NCI-H2171 treated with DMSO at 0.1 percent for 48 hours (cell line): ENCODE measurements at places on chromosomes 5 and 9.

DNA sequence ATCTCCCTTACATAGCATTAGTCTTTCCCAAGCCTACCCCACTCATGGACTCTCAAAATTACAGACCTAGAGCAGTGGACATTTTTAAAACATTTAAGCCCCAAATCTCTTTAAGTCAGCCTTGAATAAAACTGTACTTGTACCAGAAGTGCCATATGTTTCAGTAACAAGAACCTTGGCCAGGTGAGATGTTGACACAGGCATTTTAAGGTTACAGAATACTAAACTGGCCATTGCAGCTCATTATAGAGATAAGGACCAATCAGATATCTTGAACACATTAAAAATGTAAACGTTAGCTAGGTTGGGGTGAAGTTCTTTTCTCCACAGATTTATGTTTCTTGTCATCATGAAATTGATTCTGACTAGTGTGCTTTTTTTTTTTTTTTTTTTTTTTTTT lies 103.8 kb upstream of the MIER3 start:
- DNase-seq = no peak

- no peak for DNase-seq
These were observed 208.5 kb downstream of the ROR2 start for GRCh38 chr9:91741522-91741921.

DNA sequence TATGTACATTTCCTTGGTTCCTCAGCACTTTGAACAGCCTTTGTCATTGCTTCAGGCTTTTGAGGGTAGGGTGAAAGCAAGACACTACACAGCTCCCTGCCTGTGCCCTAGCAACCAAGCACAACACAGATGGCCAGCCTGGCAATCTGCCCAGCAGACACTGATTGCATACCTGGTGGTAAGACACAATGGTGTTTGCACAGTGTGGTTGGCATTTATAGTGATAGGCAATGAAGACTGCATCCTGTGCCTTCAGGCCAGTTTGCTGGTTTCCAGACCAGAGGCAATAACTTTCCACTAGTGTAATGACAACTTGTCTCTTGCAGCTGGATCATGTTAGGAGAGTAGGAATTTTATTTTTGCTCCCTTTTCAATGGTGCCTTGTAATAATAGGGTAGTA lies 144.5 kb upstream of the TNC start:
- DNase-seq = peak; percentile 96

DNA sequence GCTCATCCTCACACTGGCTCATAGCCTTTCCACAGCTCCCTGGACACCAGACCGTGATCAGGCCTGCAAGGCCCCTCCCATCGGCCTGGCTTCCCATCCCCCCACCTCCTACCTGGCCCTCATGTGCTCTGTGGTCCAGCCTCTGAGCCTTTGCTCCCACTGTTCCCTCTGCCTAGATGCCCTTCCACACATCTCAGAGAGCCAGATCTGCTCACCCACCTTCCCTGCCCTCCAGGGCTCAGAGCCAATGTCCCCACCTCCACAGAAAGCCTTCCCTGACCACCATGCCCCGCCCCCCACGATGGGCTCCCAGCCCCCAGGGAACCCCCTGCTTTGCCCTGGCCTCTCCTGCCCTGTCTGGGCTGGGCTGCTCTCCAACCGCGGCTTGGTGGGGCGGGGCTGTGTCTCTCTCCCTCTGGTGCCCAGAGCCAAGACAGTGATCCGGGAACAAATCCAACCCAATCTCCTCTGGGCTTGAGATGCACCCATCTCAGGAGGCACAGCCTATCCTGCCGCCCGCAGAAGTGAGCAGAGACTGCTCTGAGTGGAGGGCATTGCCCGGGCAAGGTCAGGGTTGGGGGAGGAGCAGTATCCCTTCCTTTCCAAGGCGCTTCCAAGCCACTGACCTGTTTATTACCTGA lies 1.6 kb downstream of the NINJ1 start:
- no peak for DNase-seq

DNA sequence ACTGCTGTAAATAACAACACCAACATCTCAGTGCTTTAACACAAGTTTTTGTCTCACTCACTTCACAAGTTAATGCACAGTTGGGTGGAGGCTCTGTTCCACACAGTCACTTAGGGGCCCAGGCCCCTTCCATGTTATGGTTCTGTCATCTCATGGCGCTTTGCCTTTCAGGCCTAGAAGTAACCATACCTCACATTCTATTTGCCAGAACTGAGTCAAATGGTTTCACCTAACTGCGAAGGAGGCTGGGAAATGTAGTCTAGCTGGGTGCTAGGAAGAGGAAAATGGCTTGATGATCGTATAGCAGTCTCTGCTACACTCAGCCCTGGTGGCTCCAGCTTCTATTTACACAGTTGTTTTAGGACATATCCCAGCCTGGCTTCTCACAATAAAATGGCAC lies 23.1 kb upstream of the MVB12B start:
- no peak for DNase-seq

- no peak for DNase-seq
These were observed 3.8 kb downstream of the P4HA2 start for GRCh38 chr5:132223861-132224260.

DNA sequence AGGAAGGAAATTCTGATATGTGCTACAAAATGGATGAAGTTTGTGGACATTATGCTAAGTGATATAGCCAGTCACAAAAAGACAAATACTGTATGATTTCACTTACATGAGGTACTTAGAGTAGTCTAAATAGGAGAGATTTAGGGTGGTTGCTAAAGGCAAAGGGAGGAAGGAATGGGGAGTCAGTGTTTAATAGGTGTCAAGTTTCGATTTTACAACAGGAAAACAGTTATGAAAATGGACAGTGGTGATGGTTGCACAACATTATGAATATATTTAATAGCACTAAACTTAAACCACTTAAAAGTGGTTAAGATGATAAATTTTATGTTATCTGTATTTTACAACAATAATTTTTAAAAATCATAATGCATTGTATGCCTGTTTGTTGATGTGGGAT lies 40.4 kb upstream of the ECM2 start:
- DNase-seq = no peak

DNA sequence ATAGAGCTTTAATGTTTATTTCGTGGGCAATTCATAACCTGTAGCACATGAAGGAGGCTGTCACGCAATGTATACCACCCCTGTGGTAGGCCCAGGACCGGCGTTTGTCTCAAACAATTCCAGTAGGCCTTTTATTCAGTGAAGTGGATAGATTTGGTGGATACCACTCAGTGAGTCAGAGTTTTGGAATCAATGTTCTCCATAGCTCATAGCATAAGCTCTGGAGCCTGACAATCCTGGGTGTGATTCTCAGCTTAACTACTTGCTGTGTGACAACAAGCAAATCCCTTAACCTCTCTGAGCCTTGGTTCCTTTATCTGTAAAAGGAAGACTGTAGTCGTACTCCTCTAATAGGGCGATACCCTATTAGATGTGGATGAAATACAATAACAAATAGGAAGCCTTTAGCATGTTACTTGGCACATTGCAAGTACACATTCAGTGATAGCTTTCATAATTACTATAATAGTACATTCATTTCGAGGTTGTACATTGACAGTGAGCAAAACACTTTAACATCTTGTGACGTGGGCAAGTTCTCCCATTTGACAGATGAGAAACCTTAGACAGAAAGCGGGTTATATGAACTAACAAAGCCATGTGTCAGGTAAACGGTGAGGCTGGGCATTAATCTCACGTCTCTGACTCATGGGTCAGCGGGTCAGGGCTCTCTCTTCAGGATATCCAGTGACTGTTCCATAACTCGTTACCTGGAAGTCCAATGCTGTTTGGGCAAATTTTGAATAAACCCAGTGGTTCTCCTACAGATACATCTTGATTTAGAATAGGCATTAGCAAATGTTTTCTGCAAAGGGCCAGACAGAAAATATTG lies 130.8 kb downstream of the C9orf152 start:
- DNase-seq = no peak

DNA sequence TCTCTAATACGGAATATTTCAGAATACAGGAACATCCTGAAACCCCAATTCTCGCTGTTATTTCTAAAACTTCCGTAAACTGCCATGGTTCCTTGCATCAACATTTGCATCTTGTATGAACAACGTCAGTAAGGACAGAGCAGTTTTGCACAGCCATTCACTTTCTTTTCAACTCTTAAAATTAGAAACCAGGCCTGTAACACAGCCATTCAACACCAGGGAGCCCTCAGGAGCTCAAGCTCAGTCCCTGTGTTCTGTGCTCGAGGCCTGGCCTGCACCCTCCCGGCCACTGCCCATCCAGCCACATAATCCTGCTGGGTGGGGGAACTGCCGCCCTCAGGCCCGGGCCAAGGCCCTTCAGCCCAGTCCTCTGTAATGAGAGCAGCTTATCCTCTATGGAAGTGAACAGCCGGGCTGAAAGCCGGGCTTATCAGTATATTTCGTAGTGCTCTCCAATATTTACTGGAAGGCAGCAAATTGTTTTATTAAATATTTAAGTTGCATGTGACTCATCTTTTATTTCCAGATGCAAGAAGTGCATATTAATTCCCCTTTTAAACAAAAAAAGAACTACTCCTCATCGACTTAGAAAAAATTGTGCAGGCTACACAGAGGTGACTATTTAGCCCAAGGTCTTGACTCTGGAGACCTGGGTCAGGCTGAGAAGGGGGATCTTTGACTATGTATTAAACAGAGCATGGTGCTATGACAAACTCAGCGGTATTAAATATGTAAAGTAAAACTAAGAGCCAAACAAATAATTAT lies 33.2 kb upstream of the SLC6A3 start:
- DNase-seq = no peak

GRCh38 chr9:137368431-137369035 lies 54.4 kb downstream of the EXD3 start:
- no peak for DNase-seq

DNA sequence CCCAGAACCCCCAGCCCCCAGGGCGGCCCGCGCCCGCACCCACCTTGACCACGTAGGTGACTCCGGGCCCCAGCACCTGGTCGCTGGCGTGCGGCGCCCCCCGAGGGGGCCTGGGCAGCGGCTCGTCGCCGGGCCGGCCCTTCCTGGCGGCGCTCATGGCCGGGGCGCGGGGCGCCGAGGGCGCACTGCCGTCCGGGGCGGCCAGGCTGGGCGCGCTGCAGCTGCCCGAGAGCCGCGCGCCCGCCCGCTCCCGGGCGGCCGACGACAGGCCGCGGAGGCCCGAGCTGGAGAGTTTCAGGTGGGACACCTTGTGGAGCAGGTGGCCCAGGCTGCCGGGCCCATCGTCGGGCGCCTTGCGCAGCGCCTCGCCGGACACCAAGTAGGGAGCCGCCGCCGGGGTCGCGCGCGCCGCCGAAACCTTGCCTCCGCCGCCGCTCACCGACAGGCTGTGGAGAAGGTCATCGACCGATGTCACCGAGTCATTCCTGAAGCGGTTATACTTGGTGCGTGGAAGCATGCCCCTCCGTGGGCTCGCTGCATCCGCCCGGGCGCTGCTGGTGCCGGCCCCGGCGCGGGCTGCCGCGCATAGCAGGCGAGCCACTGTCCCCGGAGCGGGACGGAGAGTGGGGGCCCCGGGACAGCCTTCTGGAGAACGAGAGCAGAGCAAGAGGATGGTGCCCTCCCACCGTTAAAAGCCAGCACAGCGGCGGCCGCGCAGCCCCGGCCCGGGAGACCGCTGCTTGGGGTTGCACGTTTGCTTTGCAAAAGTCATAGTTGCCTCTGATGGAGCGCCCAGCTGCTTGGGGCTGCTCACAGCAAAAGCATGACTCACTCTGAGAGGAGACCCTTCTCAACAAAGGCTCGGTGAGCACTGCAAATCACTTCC lies at the start of gene SHC3:
TSS of gene SHC3 (minus strand) at position 875 of the 886 bp plus-strand sequence. CDS start at position 517, 358 bp downstream.
- no peak for DNase-seq

DNA sequence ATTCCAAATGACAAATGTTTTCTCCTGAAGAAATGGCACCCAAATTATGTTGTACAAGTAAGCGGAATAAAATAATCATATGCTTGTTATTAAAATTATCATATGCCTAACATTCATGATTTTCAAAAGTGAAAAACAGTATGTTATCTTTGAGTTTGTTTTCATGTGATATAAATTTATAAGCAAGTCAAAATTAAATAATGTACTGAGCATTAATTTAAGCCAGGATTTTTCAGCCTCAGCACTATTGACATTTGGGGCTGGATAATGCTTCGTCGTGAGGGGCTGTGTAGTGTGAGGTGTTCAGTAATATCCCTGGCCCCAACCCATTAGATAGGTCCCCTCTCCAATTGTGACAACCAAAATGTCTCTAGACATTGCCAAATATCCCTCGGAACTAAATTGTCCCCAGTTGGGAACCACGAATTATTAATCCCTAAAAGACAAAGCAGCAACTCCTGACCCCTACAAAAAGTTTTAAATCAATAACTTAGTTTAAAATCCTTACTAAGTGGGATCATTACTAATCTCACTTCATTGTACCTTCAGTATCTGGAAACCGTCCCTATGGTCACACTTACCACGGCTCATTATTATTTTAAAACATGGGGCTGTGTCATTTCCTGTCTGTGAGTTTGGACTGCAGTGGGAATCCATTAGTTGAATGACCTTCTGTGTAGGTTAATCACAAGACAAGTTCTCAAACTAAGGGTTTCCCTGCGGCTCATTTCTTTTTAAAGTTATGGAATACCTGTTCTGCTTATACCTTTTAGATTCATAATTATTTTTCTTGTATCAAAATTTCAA lies 1.3 kb upstream of the NNT start:
- DNase-seq = no peak

GRCh38 chr9:18396102-18396728 lies 77.7 kb upstream of the ADAMTSL1 start:
- no peak for DNase-seq

- peak; percentile 65 for DNase-seq
These were observed 63.6 kb downstream of the TMEM174 start for GRCh38 chr5:73236541-73237128.

DNA sequence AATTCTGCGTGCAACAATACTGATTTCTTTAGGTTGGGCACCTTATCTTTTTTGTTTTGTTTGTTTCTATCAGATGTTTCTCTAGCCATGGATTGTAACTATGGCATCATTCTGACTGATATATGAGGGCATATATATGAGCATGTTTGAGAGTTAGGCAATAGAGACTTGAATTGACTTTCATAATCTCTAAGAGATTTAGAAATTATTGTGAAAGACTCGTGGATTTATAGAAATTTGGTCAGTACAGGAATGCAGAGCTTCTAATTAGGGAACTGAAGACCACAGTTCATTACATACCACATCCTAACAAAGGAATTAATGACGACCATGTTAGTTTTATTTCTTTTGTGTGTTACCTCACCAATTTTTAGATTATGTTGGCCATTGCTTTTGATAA lies 546.0 kb upstream of the GRAMD2B start:
- DNase-seq = no peak

- no peak for DNase-seq
These were observed 164.9 kb downstream of the KCTD16 start for GRCh38 chr5:144335561-144335960.

- peak; percentile 3 for DNase-seq
These were observed 94.7 kb downstream of the KLHL3 start for GRCh38 chr5:137641148-137641547.

GRCh38 chr9:36891341-36891811 lies 142.7 kb downstream of the PAX5 start:
- DNase-seq = no peak

DNA sequence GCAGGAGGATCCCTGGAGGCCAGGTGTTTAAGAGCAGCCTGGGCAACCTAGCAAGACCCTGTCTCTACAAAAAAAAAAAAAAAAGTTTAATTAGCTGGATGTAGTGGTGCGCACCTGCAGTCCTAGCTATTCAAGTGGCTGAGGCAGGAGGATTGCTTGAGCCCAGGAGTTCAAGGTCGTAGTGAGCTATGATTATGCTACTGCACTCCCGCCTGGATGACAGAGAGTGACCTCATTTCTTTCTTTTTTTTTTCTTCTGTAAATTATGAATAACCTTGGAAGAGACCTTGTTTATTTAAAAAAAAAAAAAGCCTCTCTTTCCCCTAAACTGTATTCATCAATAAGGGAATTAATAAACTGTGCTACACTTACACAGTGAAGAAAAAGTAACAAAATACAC lies 43.6 kb upstream of the SLC30A5 start:
- no peak for DNase-seq

GRCh38 chr5:11904265-11904906 lies at the start of gene CTNND2:
Gene CTNND2 (minus strand): TSS chr5:11904446. CDS start chr5:11903853, 593 bp downstream.
- DNase-seq = peak; percentile 83
